ENCODE measurements at places on chromosomes 11 and 22.

GRCh38 chr22:27401321-27401720 lies 400.2 kb downstream of the MN1 start:
- DNase-seq, result no peak

- no peak for DNase-seq
Observed at GRCh38 chr11:9962722-9963121, 298.8 kb downstream of the SWAP70 start.

DNA sequence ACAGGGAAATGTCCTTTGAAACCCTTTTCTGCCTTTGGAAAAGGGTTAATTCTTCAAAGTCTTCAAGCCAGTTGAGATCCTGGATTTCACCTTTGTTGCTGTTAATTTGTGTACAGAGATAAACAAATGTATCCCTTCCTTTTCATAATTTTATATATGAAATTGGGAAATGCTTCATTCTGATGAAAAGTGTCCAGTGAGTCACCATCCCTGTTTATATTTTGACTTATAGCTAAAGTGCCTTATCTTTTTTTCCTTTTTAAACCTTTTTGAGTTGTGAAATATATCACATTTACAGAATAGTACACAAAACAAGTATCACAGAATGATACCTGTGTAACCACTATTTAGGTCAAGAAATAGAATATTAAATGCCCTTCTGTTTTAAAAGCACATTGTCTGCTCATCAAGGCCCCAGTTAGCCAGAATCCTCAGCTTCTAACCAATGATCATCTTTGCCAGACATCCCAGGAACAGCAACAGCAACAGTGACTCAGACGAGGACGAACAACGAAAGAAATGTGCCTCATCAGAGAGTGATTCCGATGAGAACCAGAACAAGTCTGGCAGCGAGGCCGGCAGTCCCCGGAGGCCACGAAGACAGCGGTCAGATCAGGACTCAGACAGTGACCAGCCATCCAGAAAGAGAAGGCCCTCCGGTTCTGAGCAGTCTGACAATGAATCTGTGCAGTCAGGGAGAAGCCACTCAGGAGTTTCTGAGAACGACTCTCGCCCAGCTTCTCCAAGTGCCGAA lies 27.3 kb downstream of the CTR9 start:
- DNase-seq, result no peak

DNA sequence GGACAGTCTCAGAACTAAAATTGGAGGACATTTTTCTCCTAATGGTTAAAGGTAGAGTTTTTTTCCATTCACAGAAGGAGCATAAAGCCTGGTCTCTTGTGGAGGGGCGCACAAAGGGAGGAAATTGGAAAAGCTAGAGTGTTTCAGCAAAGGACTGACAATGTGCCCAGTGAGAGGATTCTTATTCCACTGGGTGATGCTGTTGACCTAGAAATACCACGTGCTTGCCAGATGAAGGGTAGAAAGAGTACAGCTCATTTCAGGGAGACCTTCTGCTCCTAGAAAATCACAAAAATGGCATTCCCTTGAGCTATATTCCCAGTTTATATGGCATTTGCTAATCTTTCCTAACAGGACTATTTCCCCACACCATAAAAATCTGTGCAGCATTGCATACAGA lies 21.1 kb downstream of the MS4A6E start:
- DNase-seq, result no peak

Measured in SW480 (cell line).